ENCODE measurements at places on chromosomes 16 and 17.

DNA sequence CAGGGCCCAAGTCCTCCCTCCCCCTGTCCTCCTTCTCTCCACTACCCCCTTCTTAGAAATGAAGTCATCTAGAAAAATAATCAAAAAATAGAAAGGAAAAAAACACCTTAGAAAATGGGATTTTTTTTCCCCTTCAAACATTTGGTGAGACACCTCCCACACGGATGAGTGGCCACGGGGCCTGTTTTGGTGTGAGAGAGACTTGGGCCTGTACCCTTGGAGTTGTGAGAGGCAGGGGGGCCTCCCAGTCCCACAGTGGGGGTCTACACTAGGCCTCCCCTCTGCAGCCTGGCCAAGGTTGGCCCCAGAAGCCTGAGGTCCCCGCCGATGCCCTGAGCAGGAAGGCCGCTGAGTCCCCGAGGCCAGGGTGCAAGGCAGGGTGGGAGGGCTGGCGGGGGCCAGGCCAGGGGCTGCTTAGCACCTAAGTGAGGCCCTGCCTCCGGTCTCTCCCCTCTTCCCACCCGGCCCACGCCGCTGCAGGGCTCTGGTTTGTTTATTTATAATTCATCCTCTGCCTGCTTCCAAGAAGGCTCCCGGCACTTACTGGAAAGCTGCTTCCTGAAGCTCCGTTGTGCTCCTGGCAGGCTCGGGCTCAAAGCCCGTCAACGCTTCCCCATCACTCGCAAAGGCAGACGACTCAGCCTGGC is 26.4 kb downstream of the NPTX1 start:
- DNase-seq, result no peak

GRCh38 chr16:51701025-51701424 is 550.0 kb upstream of the SALL1 start:
- no peak for DNase-seq

GRCh38 chr16:28267356-28267755 is 25.0 kb upstream of the SBK1 start:
- DNase-seq, result no peak

GRCh38 chr17:62937606-62938005 is 28.4 kb upstream of the TANC2 start:
- DNase-seq, result no peak

DNA sequence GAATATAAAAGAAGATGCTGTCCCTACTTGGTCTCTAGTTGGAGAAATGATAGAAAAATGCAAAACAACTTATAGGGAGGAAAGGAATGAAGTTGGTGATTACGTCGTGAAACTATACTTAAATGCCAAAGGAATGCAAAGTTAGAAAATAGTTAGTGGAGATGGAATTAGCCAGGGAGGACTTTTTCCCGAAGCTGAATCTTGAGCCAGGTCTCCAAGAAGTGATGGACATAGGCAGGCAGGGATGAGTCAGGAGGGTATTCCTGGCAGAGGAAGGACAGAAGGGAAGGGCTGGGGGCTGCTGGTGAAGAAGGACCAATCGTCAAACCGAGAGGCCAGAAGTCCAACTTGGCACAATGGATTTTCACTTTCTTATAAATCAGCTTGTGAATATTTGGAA is 1.8 kb downstream of the SNTB2 start:
- no peak for DNase-seq

- DNase-seq, result no peak
Measured at GRCh38 chr16:64778777-64779176, 343.1 kb downstream of the CDH11 start.

DNA sequence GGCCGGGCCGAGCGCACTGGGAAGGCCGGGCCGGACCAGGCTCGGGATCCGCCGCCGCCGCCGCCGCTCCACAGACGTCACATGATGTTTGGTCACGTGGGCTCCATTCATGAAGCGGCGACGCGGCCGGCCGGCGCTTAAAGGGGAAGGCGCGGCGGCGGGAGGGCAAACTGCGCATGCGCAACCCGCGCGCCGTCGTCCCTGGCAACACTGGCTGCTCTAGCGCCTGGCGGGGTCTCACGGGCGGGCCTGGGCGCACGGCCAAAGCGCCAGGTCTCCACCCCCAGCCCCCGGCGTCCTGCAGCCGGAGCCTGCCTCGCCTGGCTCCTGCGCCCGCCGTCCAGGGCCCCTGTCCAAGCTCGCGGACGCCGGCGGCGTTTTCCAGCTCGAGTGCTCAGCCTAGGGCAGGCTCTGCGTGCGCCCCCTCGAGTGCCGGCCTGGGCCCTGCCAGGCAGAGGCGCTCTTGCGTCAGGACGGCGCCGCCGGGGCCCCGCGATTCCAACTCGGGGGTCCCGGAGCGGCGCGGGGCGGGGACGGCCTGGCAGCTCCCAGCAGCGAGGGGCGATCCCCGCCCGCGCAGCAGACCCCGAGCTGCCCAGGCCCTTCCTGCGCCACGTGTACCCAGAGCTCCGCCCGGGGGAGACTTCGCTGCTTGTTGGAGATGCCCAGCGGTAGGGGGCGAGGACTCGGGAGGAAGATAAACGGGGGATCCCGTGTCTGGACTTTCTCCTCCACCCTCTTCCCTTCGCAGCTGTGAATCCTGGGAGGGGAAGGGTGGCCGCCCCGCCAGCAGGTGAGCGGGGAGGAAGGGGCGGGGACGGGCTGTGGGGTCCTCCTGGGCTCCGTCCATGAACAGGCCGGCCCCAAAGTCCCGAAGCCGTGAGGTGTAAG is at the start of gene MAFG:
Gene MAFG (minus strand): TSS at position 83 of the 891 bp plus-strand sequence. CDS start 4,550 bp downstream, outside the sequence.
- DNase-seq, result peak; percentile 49

DNA sequence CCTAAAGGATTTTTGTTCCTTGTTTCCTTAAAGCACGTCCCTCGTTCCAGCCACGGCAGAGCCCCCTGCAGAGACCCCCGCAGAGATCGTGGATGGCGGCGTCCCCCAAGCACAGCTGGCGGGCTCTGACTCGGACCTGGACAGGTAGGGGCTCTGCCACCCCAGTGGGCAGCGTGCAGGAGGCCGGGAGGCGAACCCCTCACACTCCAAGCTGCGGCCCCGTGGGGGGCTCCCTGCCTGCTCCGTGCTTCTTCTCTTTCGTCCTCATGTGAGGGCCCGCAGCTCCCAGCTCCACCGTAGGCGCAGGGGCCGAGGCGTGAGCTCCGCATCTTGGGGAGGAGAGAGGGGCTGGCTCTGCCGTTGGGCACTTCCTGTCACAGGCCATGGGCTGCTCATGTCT is 8.5 kb downstream of the TELO2 start:
- no peak for DNase-seq

Measured in HS-5 (cell line).